ENCODE measurements at places on chromosomes 13 and 19. TPM values are rescaled to one million over a fixed set of nuclear protein-coding genes. Genes with fewer than 3 reads are reported as not detected.
A peak's percentile ranks its signal among the peaks of the same experiment; 100 is the strongest.

GRCh38 chr13:46184277-46184699, 2.3 kb upstream of the LCP1 start:
- no peak for DNase-seq

WDR88 gene
- polyA plus RNA-seq = not detected

GRCh38 chr13:19665427-19665859, 32.0 kb downstream of the MPHOSPH8 start:
- no peak for DNase-seq

DNA sequence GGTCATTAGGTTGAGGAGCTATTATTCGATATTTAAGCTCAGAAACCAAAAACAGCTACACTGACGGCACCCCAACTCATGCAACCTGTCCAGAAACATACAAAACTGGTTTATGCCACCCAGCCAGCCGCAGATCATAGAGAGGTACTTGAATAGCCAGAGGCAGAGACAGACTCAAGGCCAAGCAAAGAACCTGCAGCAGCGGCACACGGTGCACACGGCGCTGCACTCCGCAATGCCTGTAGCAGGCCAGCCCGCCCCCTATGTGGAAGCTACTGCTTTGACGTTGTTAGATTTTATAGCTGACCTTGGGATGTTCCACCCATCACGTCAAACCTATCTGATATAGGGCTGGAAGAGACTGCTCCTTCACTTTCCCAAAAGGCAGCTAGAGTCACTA, 11.9 kb upstream of the DHRS12 start:
- no peak for DNase-seq

GRCh38 chr19:42352301-42353259, 27.1 kb downstream of the MEGF8 start:
- DNase-seq = no peak

DNA sequence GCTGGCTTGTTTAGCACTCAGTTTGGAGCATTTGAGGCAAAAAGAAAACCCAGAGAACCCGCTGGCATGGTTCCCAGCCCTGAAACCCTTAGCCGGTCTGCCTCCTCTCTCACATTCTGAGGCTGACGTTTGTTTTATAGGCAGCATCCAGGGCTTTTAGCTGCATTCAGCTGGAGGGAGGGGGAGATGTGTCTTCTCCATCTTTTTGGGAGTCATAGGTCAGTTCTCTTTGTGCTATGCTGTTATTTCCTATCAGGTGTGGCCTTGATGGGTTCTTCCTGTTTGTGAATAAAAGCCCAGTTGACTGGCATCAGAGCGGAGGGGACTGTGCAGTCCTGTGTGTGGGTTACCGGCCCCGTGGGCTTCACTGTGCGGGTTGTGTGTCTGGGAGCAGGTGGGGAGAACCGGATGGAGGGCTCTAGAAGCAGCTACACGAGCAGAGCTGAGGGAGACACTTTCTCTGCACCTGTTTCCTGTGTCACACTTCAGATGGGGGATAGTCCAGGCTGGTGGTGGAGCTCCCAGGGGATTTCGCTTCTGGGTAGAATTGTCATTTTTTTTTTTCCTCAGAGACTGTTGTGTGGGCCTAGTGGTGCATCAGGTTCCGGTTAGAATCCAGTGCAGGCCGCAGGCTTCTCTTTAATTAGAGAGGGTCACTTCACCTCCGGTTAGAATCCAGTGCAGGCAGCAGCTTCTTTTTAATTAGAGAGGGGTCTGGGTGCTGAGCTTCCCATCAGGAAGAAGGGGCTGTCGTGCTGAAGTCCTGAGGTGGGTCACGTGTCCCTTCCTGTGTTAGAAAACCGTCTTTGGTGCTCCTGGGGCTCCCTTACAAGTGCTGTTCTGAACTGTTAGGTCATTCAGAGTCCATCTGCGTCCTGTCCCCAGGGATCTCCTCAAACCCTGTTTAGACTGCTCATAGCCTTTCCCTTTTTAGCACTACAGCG, 69.6 kb downstream of the ARHGEF7 start:
- DNase-seq = no peak

GRCh38 chr19:56613639-56614038, 18.5 kb downstream of the ZNF71 start:
- no peak for DNase-seq

DNA sequence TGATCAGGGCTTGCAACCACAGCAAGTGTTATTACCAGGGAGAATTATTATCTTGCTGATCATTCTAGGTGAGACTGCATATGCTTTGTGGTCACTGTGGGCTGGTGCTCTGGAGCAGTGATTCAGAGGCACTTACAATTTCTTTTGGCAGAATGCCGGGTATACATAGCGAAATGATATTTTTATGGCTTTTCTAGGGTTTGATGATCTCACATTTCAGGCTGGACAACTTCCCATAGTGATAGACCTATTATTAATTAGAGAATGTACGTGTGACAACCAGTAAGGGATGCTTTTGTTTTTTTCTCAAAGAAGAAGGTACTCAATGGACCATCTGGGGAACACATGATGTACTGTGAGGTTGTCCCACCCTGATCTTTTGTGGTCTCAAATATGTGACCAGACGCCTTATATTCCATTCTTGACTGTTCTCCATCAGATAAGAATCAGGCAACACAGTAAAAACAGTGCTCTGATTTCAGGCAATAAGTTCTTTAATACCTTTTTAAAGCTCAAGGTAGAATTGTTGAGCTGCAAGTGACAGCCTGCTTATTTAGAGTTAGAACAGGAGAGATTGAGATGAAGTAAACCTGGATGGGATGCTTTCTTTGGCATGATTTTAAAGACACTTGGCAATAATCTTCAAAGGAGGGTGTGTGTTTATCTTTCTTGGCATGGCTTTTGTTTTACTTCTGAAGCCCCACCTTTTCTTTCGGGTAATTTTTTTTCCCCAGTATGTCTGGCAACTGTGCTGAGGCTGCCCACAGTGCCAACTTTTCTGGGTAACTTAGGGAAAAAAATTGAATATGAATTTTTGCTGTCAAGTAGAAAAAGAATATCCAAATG, 27.4 kb upstream of the SCEL start:
- DNase-seq = peak; percentile 95

All from foreskin keratinocyte (primary cell).